NCI-H510A treated with DMSO at 0.1 percent for 48 hours (cell line): ENCODE measurements at places on chromosomes 3 and 15.

GRCh38 chr3:58049143-58049785, 41.0 kb downstream of the FLNB start:
- DNase-seq: peak; percentile 47

- DNase-seq: no peak
Measured at GRCh38 chr3:141184430-141184829, 47.2 kb upstream of the PXYLP1 start.

DNA sequence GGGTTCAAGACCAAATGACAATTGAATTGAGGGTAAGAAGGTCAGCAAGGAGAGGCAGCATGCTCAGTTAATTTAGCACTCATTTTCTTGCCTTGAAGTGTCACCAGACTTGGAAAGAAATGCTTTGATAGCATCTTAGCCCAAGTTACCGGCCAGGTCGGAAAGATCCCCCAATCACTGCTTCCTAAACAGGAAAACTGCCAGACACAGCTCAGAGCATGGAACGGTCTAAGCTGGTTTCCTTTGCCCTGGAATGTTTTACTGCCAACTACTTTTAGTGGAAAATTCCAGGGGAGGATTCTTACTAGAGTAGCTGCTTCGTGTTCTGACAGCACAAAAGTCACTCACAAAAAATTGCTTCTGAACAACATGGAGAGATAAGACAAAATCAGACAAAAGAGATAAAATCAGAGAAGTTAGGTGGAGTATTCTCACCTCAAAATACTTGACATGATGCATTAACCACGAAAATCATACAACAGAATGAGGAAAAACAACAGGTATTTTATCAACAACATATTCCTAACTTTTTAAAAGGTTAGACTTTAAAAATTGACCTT, 65.5 kb downstream of the CCR4 start:
- no peak for DNase-seq

GRCh38 chr3:194736896-194737600, 51.4 kb downstream of the FAM43A start:
- no peak for DNase-seq

DNA sequence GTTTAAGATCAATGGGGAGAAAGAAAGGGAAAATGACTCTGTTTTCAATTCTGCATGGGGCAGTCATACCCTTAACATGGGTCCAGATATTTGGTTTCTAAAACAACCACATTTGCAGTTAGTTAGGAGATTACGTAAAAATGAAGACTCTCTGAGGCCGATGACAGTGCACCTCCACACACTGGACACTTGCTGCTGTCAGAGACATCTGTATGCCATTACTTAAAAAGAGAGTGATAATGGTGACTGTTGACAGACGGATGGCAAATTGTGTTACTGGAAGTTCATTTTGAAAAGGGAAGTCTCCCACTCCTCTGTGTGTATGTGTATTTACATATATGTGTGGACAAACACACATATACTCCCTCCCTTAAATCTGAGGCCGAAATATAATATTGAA, 304.5 kb upstream of the SEMA6D start:
- DNase-seq: no peak

- peak; percentile 78 for DNase-seq
Measured at GRCh38 chr15:41416742-41417417, at the start of gene RTF1. TSS of gene RTF1 (plus strand) at chr15:41417095. CDS start at chr15:41417116, 21 bp downstream.

DNA sequence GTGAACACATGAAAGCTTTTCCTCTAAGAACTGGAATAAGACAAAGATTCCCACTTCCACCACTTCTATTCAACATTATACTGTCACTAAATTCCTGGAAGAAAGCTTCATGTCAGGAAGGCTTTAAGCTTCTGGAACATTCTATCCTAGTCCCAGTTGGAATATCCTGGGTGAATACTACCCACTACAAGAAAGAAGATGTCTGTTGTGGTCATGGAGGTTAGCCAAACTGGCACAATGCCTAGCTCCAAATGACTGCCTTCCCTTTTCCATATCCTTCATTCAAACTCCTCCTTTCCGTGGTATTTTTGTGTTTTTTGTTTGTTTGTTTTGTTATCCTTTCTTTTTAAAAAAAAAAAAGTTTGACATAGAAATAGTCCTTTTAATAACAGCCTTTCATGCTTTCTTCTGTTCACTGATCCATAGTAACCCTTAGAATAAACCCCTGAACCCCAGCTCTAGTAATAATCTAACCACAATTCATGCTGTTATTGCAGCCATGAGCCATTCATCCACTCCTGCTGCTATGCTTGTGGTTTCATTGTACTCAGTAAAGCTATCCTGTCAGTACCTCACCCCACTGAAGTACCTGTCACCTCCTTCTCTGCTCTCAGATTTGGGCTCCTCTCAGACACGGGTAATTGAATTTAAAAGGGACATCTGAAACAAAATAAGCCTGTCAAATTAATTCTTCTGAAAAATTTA, 447.5 kb downstream of the IGSF11 start:
- DNase-seq: no peak

DNA sequence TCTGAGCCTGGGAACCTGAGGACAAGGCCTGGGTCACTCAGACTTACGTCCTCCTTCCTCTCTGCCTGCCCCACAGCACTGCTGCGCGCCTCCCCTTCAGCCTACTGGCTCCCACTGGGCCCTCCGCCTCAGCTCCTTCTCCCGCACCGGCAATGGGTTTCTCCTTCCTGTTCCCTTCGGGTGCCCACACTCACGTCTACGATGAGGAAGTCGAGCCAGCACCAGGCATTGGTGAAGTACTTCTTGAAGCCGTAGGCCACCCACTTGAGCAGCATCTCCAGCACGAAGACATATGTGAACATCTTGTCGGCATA, 70.0 kb downstream of the EXOG start:
- DNase-seq: no peak

DNA sequence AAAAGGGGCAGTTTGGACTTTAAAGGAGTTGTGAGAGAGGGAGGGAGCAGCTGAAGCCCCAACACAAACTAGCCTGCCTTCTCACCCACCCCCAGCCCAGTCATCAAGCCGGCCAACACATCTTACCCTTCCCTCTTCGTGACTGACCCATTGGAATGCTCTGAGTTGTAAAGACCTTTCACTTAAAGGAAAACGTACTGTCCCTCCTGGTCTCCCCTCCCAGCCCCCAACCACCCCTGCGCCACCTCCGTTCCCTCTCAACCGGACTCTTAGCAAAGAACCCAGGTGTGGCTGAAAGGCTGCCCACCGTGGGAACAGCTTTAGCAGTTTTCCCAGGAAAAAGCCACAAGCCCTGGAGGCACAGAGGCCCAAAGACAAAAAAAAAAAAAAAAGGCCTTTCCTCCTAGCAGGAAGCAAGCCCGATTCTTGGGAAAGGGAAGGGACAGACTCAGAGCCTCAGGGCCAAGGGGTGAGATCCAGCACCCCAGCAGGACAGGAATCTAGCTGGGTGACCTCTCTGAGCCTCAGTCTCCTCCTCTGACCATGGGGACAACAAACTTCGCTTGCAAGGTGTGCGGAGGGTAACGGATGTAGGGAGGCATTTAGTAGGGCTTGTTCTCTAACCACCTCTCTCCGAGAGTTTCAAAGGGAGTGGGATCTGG, 2.4 kb downstream of the CYP11A1 start:
- DNase-seq: no peak

- no peak for DNase-seq
Measured at GRCh38 chr15:66912001-66912400, 153.4 kb upstream of the SMAD3 start.
